ENCODE measurements at places on chromosomes 5 and 9. TPM values are rescaled to one million over a fixed set of nuclear protein-coding genes. Genes with fewer than 3 reads are reported as not detected.
A peak's percentile ranks its signal among the peaks of the same experiment; 100 is the strongest.

DNA sequence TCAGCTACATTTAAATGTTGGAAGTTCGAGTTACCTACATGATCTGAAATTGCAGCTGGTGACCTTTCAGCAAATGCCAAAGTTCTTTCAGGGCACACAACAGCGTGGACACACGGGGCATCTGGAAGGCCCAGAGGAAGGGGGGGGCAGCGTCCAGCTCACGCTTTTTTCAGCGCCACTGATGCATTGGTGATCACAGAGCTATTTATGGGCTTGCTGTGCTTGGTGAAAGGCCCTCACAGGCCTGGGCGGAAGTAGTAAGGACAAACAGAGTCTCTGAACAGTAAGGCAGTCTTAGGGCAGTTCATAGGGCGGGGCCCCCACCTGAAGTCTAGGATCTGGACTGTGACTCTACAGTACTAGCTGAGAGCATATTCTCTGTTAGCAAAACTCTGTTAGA lies 6.6 kb upstream of the FBP2 start:
- DNase-seq: no peak
- H3K27ac ChIP-seq: no peak overlapping the region
- H3K4me3 ChIP-seq: no peak overlapping the region
- H3K27me3 ChIP-seq: peaks cover 7% of the 10 kb centered on the region

DNA sequence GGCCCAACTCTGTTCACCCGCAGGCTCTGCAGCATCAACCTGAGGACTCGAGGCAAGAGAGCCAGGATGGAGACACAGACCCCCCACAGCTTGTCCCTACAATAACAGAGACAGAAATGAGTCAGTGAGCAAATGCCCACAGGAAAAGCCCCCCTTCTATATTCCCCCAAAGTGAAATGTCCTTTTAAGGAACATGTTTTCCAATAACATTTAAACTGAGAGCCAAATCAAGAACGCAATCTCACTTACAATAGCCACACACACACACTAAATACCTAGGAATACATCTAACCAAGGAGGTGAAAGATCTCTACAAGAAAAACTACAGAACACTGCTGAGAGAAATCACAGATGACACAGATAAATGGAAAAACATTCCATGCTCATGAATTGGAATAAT lies 49.0 kb downstream of the TEX10 start:
- DNase-seq: no peak
- H3K27ac ChIP-seq: peak overlapping the region; percentile 32
- peaks cover 2% of the 10 kb centered on the region for H3K4me1 ChIP-seq
- H3K4me3 ChIP-seq: no peak overlapping the region
- no peaks in the 10 kb centered on the region for H3K27me3 ChIP-seq

CREB3 gene
- total RNA-seq: 29.1 TPM

HAVCR1 gene
- total RNA-seq: 0.25 TPM

- no peaks in the 10 kb centered on the region for H3K4me1 ChIP-seq
- no peak overlapping the region for H3K4me3 ChIP-seq
- H3K36me3 ChIP-seq: no peaks in the 10 kb centered on the region
These were observed 304.7 kb downstream of the GABRG2 start for GRCh38 chr5:162372256-162372655.

GRCh38 chr9:123835821-123836220 lies 94.1 kb downstream of the DENND1A start:
- DNase-seq: no peak
- H3K4me1 ChIP-seq: peaks cover 18% of the 10 kb centered on the region
- H3K4me3 ChIP-seq: no peak overlapping the region

- no peaks in the 10 kb centered on the region for H3K36me3 ChIP-seq
- no peak overlapping the region for H3K27ac ChIP-seq
- peaks cover 16% of the 10 kb centered on the region for H3K4me1 ChIP-seq
These were observed 60.7 kb upstream of the ANGPTL2 start for GRCh38 chr9:127182901-127183746.

DNA sequence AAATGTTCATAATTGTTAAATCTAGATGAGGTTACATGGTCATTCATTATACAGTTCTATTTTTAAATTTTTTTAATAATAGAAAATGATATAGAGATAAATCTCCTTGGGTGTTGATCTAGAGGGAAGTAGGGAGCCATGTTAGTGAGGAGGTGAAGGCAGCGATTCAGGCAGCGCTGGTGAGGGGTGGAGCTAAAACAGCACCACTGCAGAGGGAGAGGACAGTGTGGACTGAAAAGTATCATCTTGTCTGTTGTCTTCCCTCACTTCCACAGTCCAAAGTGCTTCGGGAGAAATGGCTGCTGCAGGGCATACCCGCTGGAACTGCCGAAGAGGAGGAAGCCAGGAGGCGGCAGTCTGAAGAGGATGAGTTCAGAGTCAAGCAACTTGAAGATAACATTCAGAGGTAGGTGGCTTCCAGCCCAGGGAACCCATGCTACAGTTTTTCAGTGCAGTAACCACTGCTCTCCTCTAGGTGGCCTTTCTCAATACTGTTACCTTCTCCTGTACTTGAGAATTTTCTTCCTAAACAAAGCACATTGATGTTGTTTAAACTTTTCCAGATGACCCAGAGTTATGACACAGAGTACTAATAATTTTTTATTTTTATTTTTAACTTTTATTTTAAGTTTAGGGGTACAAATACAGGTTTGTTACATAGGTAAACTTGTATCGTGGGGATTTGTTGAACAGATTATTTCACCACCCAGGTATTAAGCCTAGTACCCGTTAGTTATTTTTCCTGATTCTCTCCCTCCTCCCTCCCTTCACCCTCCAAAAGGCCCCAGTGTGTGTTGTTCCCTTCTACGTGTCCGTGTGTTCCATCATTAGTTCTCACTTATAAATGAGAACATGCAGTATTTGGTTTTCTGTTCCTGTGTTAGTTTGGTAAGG lies 100.5 kb downstream of the PALM2AKAP2 start:
- no peak overlapping the region for H3K27ac ChIP-seq
- DNase-seq: no peak
- H3K4me3 ChIP-seq: no peak overlapping the region
- H3K27me3 ChIP-seq: no peaks in the 10 kb centered on the region

DNA sequence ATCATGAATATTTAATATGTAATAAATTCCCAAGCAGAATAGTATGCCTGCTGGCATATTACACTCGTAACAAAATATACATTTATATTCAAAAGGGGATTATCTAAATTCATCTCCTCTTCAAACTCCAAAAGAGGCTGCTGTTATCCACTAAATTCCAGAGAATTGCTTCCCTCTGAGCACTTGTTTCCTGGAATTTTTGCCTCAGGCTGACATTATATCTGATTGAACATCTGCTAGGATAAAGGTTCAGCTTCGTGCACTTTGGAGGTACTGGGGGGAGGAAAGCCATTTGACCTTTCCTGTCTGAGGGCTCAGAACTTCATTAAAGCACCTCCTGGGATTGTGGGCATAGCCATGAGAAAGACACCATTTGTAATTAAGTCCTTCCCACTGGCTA lies 4.3 kb upstream of the HAPLN1 start:
- no peaks in the 10 kb centered on the region for H3K36me3 ChIP-seq
- no peak for DNase-seq
- H3K27ac ChIP-seq: peak overlapping the region; percentile 61

DNA sequence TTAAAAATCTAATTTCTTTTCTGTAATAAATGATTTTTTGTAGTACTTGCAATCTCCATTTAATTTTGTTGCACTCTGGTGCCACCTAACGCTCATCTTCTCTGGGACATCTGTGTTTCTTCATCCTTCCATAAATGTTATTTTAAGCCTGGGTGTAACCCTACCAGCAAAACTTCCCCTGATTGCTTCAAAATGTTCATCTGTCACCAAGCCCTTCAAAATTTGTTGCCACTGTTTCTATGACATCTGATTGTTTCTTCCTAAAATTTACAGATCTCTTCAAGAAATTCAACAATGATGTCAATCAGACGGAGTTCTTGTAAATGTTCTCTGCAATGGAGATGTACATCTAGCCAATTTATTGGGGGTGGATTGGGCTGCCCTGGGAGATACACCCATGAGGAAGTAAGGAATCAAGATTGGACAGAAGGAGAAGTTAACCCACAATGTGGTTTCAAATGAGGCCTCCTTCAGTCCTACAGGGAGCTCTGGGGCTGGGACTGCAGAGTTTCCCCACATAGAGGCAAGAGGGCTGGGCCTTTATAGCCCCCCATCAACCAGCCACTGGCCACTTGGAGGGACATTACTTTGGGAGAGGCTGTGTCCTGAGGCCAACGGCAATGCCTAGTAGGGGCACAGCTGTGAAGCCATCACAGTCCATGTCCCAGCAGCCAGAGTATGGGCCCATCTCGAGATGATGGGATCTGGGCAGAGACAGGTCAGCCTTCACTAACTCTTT lies 23.3 kb downstream of the MCTP1 start:
- no peak for DNase-seq
- no peaks in the 10 kb centered on the region for H3K27me3 ChIP-seq
- no peak overlapping the region for H3K27ac ChIP-seq
- no peaks in the 10 kb centered on the region for H3K4me1 ChIP-seq

DNA sequence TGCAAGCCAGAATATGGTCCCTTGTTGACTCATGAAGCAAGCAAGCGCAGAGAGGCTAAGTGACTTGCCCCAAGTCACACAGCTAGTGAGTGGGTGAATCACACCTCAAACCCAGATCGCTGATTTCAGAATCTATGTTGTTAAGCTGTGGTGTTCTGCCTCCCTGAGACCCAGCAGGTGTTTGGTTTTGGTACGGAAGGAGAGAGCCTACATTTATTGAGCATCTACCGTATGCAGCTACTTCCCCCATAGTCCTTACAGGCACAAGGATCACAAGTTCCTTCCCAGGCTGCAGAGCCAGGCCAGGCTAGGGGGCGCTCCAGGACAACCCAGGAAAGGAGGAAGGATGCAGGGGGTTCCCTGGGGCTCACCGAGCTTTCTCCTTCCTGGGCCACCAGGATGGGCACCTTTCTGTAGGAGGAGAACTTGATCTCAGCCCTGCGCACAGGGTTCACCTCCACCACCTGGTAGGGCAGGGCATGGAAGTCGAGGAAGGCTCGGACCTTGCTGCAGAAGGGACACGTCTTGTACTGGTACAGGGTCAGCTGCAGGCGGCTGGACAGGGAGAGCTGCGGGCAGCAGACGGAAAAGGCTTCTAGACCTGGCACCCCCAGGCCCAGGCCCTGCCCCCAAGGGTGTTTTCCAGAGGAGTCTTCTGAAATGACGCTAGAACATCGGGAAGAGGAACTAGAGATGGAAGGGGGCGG lies 2.5 kb downstream of the PTGES2 start:
- H3K27me3 ChIP-seq: no peaks in the 10 kb centered on the region
- H3K4me3 ChIP-seq: peak overlapping the region; percentile 73
- no peak for DNase-seq

Measured in mesothelial cell of epicardium (in vitro differentiated cells).